ENCODE measurements at places on chromosomes 12 and 14.

GRCh38 chr14:80784820-80785219, 156.7 kb downstream of the CEP128 start:
- no peak for DNase-seq

DNA sequence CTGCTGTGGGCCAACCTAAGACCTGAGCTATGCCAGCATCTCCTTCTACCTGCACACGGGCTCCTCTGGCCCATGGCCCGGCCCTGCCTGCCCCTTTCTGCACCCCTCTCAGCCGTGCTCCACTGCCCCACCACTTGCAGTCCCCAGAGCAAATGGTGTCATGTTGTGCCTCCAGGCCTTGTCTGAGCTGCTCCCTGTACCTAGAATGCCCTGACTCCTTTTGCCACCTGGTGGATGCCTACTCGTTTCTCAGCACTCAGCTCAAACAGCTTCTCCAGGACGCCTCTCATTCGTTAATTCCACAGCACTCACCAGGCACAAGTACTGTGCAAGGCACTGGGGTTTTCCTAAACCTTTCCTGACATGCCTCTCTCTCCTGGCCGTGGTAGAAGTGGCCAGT, 63.2 kb upstream of the PNMA1 start:
- DNase-seq, result no peak

DNA sequence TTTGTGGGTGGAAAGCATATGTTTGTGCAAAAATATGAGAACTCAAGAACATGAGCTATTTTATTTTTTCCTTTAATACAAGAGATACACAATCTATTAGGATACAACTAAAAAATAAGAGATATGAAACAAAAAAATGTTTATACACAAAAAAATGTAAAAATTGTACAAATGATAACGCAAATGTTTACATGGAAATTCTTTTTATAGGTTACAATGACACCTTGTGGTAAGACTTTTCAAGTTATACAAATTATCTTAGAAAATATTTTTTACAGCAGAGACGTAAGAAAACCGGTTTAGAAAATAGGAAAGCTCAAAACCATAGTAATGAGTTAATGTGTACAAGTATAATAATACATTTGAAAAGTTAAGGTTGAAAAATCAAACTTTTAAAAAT, 25.5 kb downstream of the CEP83 start:
- DNase-seq, result no peak

DNA sequence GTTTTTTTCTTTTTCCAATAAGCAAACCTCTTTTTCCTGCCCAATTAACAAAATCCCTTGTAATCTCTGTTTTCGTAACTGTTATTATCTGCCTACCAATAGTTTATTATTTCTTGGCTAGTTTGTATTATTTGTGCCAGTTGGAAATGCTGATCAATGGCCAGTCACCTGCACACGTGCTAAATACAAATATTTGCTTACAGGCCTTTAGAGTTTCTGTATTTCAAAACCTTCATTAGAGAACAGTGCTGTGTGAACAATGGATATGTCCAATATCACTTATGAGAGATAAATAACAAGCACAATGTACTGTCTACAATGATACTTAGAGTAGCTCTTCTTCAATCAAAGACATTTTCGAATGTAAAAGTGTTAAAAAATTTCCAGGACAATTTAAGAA, 10.8 kb upstream of the DYRK2 start:
- DNase-seq, result no peak

DNA sequence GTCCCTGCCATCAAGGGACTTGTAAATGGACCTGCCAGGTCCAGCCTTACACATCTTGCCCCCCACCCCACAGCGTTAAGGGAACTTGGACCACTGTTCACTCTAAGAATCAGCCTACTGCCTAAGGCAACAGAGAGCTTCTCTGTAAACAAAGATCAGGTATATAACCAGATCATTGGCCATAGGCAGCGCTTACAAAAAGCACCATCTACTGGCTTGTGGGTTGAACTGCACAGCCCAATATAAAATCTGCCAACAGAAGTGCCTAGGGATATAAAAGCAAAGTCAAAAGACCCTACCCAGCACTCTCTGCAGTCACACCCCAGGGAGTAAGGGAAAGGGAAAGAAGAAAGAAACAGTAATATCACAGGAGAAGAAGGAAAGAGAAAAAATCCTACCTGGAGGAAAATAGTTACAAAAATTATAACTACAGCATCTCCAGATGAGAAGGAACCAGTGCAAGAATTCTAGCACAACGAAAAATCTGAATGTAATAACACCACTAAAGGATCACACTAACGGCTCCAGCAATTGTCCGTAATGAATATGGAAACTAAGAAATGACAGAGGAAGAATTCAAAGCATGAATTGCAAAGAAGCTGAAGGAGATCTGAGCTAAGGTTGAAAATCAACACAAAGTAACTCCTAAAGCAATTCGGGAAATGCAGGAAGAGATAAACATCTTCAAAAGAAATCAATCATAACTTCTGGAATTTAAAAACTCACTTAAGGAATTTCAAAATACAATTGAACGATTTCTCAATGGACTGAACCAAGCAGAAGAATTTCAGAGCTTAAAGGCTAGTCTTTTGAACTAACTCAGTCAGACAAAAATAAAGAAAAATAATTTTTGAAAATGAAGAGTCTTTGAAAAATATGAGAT, 95.2 kb upstream of the PCED1B start:
- no peak for DNase-seq

DNA sequence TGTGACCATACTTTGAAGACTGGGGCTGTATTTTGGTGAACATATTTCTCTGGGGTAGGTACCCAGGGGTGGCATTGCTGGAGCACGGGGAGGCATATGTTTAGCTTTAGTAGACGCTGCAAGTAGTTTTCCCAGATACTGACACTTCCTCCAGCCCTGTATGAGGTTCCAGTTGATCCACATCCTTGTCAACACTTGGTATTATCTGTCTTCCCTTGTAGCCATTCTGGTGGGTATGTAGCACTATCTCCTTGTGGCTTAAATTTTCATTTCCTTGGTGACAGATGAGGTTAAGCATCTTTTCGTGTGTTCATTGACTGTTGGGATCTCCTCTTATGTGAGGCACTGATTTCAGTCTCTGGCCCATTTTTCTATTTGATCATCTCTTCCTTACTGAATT, 179.1 kb downstream of the PHETA1 start:
- DNase-seq, result no peak

Data from anterior cingulate cortex (tissue), 58 donors.